ENCODE measurements at places on chromosomes 1 and 21.

DNA sequence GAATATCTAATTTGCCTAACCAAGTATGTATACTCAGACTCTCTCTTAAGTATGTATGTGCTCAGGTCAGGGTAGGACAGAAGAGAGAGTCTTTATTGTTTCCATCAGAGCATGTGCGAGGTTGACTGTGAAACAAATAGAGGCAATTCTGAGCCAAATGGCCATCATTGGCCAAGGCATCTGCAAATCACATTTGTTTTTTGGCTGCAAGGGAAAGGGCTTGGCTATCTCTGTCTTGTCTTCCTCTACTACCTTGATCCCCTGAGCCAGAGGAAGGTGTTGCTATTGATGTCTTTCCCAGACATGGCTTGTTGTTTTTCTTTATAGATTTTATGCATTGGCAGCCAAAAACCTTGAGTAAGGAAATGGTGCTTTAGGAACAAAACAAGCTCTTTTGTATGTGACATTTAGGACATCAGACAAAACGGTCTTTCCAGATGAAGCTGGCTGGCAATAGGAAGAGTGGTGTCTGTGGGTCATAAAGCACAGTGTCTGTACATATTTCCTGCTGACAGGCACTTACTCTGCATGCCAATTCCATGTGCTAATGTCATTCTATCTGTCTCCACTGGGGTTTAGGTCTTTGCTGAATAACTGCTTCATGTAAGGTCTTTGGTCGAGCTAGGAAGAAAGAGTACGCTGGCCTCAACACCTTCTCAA lies 163.3 kb downstream of the BRINP2 start:
- no peak for DNase-seq

DNA sequence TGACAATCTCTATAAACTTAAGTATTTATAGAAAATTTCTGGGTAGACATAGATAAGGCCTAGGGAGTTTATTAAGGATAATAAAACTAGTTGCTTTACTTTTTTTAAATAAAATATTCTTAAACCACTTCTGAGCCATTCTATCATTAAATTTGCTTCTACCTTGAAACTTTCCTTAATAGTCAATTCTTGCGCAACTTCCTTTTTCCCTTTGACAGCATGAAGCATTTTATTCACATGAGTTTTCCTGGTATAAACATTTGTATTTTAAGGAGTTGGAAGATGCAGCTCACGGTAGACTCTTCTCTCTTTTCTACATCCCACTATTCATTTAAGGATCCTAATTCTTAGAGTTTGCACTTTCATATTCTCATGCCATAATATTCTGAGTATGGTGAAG lies 75.8 kb upstream of the DPH5 start:
- DNase-seq, result no peak

- no peak for DNase-seq
Measured at GRCh38 chr21:21915816-21916215, 917.6 kb downstream of the NCAM2 start.

GRCh38 chr1:64133036-64133435 lies 70.4 kb upstream of the UBE2U start:
- no peak for DNase-seq

DNA sequence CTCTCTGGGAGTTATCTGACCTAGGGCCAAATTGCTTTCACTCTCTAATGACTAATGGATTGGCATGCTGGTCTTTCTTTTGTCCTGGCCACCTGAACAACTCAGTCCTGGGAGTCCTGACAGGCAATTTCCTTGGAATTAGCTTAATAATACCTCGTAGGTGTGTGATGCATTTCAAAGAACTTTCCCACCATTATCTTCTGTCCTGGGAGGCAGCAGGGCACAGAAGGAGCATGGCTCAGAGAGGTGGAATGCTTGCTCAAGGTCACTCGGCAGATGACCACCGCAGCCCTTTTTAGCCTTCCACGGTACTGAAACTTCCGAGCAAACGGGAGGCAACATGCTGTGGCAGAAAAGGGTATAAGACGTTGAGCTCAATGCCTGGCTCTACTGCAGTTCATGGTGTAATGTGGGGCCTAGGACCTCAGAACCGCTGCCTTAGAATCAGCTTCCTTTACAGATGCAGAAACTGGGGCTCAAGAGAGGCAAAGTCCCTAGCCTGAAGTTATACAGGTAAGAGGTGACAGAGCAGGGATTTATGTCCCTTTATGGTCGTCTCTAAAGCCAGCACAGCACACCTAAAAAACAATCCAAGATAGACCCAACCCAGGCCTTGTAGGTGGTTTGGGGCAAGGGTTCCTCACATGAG lies 3.2 kb downstream of the ID3 start:
- no peak for DNase-seq

DNA sequence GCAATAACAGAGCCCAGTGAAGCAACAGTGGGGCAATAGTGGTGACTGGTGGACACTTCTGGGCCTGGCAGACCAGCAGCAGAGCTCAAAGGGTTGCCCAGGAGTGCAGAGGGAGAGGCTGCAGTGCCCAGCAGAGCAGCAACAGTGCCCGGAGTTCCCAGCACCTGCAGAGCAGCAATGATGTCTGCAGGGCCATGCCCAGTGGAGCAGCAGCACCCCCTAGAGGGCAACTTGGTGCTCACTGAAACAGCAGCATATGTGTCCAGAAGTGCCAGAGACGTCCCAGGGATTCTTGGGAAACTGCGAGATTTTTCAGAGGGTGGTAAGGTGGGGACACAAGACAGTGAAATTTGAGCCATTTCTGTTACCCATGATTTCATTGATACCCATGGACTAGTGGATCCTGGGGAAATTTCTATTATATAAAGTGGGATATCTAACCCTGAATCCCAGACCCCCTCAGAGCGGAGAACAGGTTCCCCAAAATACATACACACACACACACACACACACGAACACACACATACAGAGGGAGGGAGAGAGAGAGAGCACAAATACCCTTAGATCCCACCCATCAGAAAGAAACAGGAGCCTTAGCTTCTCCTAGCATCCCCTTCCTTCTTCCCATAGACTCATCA lies 156.9 kb upstream of the GJB5 start:
- no peak for DNase-seq

- no peak for DNase-seq
Measured at GRCh38 chr1:159880430-159880829, 18.0 kb upstream of the VSIG8 start.

DNA sequence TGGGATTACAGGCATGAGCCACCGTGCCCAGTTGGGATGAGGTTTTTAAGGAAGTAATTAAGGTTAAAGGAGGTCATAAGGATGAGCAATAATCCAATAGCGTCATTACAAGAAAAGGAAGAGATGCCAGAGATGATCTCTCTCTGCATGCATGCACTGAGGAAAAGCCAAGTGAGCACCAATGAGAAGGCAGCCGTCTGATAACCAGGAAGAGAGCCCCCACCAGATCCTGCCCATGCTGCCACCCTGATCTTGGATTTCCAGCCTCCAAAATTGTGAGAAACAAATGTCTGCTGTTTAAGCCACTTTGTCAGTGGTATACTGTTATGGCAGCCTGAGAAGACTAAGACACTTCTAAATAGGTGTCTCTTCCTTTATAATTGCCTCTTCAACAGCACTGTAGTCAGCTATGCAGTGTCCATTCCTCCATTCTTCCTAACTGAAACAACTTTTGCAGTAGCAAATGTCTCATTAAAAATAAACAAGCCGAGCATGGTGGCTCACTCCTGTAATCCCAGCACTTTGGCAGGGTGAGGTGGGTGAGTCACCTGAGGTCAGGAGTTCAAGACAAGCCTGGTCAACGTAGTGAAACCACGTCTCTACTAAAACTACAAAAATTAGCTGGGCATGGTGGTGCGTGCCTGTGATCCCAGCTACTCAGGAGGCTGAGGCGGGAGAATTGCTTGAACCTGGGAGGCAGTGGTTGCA lies 216.2 kb upstream of the RUNX1 start:
- no peak for DNase-seq

DNA sequence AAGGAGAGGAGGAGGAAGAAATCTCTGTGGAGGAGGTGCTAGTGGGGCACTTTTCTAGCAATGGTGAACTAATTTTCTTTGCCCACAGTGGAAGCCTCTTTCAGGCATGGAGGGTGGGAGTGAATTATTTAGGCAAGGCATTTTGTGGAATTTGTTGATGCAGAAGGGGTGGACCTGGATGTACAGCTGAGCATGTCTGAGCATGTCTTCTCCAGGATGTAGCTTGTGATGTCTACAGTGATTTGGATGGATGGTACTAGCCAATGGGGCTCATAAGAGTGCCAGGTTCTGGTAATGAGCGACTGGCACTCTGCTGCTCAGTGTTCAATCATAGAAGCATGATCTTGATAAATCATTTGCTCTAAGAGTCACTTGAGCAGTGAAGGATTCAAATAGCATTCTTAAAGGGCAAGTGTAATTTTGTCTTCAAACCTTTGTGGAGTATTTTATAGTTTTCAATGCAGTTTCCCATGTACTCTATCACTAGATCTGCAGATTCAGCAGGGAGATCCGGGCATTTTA lies 153.9 kb upstream of the LMO4 start:
- no peak for DNase-seq

GRCh38 chr1:204178487-204179281 lies 12.5 kb upstream of the REN start:
- DNase-seq, result no peak

- no peak for DNase-seq
Measured at GRCh38 chr1:8011923-8012858, 13.9 kb downstream of the ERRFI1 start.

DNA sequence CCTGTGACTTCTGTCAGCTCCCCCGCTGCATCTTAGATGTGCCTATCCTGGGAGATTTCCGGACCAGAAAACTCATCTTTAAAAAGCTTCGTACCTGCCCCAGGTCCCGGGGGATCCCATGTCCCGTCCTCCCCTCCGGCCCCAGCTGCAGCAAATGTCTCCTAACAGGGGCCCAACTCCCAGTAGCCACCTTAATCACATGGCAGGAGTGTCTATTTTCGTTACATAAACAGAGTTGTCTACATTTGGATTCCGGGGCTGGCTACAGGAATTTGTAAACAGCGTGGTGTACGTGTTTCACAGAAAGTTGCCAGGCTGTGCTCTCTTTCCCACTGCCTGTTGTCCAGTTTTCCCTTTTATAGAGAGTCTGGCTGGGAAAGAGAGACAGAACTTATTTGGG lies 17.9 kb upstream of the KCNE2 start:
- no peak for DNase-seq

DNA sequence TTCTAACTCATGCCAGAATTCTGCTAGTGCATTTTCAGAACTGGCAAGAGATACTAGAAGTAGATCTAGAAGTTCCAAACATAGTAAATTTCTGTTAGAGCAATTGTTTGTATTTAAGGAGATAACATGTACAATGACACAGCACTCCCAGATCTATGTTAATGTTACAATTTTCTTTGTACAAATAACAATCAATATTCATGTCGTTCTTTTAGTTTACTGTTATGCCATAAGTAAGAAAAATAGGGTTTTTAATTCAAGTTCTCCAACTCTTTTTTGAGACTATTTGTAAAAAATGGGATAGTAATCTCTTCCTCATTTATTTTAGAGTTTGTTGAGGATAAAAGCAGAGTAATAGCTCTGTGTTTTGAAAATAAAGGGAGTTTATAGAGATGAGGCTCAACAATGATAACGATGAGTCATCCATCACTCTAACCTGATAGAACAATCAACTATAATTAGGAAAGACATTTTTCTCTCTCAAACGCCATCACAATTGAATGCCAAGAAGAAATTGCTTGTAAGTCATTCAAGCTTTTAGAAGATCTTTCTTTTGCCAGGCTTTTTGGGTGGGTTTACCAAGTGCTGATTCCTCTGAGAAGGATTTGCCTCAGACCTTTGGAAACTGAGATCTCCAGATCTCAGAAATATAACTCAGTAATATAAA lies 638 bp downstream of the CD84 start:
- DNase-seq, result no peak

- DNase-seq, result no peak
Measured at GRCh38 chr1:172373864-172374263, 46.6 kb upstream of the C1orf105 start.

GRCh38 chr1:2437617-2438016 lies 25.3 kb upstream of the PEX10 start:
- DNase-seq, result no peak

DNA sequence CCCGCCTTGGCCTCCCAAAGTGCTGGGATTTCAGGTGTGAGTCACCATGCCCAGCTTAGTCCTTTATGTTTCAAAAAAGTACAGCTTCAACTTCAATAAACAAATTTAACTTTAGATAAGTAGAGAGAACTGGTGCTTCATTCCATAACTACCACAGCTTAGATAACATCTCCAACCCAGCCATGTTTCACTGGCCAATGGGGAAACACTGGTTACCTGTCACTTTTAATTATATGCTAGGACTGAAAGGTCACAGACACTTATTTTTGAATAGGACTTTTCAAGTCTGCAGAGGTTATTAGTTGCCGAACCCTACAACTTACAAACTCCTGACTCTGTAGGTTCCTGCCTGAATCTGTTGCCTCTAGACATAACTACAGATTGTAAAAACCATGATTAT lies 56.5 kb upstream of the ST6GALNAC3 start:
- DNase-seq, result no peak

DNA sequence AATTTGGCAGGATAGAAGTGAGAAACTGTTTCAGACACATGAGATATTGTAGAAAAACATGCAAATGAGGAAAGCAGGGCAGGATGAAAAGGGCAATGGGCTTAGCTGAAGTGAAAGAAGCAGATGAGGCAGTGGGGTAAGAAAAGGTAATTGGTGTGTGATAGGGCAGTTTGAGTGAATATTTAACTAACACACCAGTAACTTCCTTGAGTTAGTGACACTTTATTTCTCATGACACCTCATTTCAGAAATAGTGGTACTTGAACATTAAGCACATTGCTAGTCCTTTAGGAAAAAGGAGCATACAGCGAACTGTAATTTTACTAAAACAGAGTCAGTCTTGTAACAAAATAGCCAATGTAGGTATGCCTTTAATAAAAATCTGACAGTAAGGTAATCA lies 415.0 kb downstream of the DPYD start:
- no peak for DNase-seq

DNA sequence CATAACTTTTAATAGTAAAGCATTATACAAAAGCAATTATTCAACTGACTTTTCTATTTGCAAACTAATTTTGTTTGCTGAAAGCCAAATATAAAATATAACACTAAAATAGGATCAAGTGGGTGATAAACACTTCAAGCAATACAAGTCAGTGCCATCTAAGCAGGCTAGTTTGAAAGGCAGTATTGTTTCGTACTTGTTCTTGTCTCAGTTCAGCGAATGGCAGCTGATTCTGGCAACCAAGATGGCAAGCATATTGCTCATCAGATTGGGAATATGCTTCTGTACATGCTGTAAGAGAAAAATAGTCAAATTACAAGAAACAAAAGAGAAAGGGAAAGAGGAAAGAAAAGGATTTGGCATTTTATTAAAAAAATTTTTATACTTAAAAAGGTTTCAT lies 7.5 kb downstream of the TMEM59 start:
- no peak for DNase-seq

DNA sequence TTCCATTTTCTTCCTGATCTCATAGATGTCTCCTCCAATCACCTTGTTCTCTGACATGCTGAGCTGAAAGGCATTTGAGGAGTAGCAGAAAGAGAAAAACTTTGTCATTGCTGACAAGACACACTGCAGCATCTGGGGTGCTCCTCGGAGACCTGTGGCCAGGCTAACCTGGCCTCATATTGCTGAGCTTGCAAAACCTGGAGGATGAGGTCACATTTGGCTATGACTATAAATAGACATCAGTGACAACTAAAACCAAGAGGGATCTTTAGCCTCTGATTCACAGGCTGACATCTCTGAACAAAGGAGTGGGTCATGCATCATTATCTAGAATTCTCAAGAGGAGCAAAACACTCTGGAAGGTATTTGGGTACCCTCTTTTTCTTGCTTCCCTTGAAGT lies 83.7 kb downstream of the PROX1 start:
- DNase-seq, result no peak

GRCh38 chr1:32031578-32032274 lies 18.1 kb downstream of the KHDRBS1 start:
- no peak for DNase-seq

All from cortex of kidney (tissue), 1 donor.